IPS DF 6.9 (cell line): ENCODE measurements at places on chromosomes 7 and 10.

DNA sequence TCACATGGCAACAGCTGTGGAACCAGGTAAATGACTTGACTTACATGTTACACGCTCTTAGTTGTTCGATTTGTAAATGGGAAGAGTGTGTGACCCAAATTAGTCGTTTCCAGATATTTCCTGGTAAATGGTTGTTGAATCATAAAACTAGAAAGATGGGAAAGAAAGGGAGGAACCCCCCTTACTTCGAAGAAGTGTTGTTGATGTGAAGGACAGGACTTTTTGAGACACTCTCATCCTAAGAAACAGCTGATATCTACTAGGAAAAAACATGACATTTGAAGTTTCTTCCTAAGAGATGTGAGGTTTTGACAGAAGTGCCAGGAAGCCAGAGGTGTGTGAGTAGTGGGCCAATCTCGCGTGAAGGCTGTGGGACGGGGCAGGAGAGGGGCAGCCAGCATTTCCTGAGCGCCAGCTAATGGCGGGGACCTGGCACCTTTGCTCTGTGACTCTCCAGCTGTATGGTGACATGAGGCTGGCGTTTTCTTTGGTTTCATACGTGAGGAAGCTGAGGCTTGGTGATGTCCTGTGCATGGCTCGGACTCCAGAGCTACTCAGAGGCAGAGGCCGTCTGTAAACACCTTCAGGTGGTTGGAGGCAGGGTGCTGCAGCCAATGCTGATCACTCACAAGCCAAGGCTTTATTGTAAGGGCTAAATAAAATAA lies 53.7 kb downstream of the IKZF1 start:
- DNase-seq = no peak

- DNase-seq = no peak
These were observed 22.1 kb upstream of the VOPP1 start for GRCh38 chr7:55594414-55594813.

DNA sequence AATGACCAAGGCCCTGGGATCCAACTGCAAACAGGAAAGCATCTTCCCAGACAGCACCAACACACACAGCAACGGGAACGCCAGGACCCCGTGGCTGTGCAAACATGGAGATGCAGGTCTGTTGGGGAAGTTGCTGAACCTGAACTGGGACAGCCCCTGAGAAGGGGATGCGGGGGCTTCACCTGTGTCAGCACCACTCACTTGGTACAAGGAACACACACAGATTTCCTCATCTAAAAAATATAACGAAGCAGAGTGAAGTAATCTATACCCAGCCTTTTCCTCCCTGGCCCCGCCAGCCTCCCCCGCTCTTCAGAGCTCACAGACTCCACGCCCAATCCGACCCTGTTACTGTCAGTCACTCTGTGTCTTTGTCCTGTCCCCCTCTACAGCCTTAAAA lies 93.0 kb downstream of the PTPRN2 start:
- DNase-seq = no peak

DNA sequence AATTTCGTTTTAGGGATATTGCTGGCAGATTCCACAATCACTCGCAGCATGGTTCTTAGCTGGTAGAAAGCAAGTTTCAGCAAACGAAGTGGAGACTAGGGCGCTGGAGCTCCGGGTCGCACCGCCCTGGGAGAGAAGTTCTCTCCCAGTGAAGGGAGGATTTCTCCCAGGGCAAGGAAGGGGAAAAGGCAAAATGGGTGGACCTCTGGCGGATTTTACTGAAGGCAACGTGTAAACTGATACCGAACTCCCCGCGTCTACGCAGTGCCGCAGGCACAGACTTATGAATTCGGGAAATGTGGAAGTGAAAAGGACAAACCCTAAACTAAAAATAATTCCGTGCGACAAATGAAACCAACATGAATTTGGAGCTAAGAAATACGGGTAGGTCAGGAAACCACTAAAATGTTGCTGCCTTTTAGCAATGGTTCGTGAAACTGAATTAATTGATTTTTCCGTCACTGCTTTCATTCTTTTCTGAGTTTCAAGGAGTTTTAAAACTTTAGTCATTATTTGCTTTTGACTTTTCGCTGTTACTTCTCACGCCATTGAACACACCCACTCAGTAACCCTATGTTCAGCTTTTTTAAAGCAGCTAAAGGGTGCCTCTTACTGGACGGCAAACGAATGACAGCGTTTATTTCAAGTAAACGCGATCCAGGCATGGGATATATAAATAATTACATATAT lies at the start of gene MYOF:
MYOF (minus strand) TSS at position 190 of the 690 bp plus-strand sequence; CDS start at position 50, 140 bp downstream.
- DNase-seq = no peak

GRCh38 chr10:80333983-80334382 lies 22.6 kb downstream of the DYDC1 start:
- DNase-seq = no peak

DNA sequence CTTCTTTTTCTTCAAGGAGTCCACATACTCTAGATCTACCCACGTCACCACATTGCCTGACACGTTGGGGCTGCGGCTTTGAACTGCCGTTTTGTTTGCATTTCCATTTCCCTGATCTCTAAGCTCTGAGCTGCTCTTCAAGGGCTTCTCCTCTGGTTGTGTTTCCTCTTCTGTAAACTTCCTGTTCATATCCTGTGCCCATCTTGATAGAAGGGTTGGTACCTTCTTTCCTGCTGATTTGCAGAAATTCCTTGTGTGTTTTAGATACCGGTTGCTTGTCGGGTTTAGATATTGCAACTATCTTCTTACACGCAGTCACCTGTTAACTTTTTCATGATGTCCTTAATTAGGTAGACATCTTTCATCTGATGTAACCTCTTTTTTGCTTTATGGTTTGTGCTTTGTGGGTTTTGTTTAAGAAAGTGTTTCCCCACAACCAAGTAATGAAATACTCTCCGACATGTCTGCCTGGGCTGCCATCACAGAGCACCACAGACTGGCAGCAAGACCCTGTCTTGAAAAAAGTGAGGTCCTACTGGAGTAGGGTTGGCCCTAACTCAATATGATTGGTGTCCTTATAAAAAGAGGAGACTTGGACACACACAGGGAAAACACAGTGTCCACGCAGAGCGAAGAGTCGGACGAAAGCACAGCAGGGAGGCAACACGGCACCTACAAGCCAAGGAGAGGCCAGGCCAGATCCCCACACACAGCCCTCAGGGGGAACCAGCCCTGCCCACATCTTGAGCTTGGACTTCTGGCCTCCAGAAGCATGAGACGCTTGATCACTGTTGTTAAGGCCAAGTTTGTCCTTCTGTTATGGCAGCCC lies 99.1 kb upstream of the PDGFA start:
- DNase-seq = no peak

GRCh38 chr10:57830877-57831560 lies 436.7 kb downstream of the IPMK start:
- no peak for DNase-seq

DNA sequence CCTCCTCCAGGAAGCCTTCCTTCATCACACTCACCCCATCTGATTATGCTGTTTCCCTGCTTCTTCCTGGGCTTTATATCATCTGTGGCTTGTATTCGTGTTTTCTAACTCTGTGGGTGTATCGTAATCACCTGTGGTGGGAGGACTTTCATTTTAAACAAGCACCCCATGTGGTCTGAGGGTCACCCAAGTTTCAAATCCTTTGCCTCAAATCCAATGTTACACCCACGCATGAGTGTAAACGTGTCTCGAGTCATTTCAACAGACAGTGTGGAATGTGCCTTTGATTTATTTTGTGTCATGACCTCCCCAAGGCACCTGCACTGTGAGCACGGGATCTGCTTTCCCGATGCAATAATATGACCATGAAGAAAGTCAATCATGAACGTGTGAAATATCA lies 17.5 kb upstream of the LYZL2 start:
- DNase-seq = no peak

DNA sequence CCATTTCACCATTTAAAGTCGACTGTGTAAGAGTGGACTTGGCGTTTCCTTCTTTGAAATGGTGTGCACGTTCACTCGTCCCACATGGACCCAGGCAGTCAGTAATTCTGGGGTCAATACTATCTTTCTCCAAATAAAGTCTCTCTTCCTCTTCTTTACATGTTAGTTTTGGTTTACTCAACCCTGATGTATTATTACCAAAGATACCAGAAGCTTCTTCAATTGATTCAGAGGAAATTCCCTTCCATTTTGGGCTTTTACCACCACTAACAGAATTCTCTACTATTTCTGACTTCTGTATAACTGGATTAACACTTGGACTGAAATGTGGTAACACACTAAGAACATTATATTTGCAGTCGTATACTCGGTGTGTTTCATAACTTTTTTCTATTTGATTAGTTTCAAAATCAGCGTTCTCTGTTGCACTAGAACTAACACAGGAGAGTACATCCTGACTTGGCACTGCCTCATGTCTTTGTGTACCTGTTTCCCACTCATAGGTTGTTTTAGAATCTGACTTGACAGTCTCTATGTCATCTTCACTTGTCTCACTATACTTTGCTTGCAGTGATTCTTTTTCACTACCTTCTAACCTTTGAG lies 60.8 kb downstream of the LARP4B start:
- no peak for DNase-seq

DNA sequence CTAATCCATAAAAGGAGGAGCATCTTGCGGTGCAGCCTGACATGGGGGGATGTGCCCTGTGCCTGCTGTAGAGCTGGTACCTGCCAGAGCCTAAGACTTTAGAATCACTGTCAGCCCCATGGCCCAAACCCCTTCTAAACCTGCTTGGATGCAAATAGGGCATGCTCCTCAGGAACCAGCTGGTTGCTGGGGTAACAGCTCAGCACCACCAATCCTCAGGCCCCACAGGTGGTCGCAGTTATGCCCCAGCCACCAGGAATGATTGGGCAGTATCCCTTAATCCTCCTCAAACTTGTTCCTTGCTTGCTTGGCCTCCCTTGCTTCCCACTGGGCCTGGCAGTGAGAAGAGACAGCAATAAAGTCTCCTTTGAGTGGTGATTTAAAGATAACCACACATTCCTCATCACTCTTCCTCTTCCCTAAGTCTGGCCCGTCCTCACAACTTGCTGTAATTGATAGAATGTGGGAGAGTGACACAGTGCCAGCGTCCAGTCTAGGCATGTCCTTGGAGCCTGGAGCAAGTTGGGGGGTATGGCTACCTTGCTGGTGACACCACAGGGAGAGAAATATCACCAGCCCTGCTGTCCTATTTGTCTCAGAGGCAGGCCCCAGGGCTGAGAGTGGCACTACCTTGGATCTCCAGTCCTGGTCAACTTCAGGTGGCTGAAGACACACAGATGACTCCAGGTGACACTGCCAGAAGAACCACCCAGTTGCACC lies 43.0 kb downstream of the VSTM4 start:
- no peak for DNase-seq

GRCh38 chr10:124943301-124944092 lies 1.6 kb downstream of the ZRANB1 start:
- DNase-seq = no peak

GRCh38 chr7:105808703-105809590 lies 67.5 kb downstream of the ATXN7L1 start:
- DNase-seq = no peak

GRCh38 chr10:21535494-21535965 lies 1.5 kb downstream of the MLLT10 start:
- DNase-seq = no peak

- no peak for DNase-seq
These were observed 28.1 kb upstream of the SLC29A3 start for GRCh38 chr10:71290806-71291527.

- no peak for DNase-seq
These were observed 157.7 kb upstream of the COL1A2 start for GRCh38 chr7:94236960-94237359.

- no peak for DNase-seq
These were observed 480.5 kb upstream of the ZMIZ1 start for GRCh38 chr10:78588194-78588811.

DNA sequence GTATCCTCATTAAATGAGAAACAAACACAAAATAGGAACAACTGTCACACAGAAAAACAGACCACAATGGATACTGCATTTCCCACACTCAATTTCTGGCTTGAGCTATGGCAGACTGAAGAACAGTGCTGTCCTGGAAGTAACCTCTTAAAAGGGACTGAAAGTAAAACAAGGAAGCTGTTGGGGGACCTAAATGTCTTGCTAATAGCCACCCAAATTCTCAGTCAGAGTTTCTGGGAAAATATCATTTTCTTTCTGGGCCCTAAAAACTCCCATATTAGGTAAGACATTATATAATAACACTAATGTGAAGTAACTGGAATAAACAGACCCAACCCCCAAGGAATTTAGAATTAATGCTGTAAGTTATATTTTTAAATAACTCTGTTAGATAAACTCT lies 80.9 kb upstream of the TFEC start:
- DNase-seq = no peak

DNA sequence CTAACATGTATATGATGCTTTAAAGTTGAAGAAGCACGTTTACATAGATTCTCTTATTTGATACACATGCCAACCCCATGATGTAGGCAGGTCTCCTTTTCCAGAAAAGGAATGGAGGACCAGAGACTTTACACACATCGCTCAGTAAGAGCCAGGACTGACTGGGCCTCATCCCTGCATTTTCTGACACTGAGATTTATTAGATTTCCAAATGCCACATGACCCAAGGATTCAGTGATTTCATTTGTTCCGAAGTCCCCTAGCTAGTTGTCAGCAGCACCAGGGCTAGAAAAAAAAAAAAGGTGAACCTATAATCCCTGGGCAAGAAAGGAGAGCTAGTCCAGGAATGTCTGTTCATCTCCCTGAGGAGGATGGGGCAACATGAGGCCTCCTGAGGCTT lies 143.3 kb upstream of the AGK start:
- no peak for DNase-seq

- peak; percentile 64 for DNase-seq
These were observed 44.4 kb downstream of the MYPN start for GRCh38 chr10:68153473-68154210.

GRCh38 chr7:130383187-130383980 lies 3.1 kb downstream of the CPA1 start:
- no peak for DNase-seq

DNA sequence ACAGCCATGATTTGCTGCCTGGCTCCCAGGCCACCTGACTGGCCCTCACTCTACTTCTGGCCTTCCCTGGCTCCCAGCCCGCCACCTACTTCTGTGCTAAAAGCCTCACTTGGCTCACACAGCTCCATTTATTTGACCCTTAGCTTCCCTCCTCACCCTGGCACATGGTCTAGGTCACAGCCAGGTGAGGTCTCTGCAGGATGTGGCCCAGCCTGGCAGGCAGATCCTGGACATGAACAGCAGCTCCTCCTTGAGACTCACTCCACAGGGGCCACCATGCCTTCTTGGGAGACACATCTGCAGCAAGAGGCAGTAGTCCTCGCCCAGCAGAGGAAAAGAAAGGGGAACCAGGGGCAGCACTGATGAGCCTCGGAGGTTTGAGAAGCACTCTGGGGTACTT lies 64.6 kb downstream of the GRID1 start:
- no peak for DNase-seq

DNA sequence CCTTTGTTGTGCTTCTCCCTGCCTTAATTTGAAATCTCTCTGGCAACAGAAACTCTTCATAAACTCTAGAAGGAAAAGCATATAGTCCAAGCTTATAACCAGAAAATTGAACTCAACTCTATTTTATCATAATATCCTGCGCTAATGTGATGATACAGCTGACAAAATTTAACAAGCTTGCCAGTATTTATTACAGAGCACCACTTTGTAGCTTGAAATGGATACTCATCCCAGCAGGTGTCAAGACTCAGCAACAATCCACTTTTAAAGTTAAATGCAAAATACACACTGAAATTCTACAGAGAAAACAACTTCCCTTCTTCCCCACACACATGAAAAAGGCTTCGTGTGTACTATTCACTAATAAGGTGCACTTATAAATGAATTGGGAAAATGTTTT lies 228.9 kb downstream of the AGMO start:
- DNase-seq = no peak
